ENCODE measurements at places on chromosomes 16 and 17. TPM values are rescaled to one million over a fixed set of nuclear protein-coding genes. Genes with fewer than 3 reads are reported as not detected.

GRCh38 chr17:3888343-3889171 is 4.3 kb downstream of the CAMKK1 start:
- DNase-seq, result no peak

DNA sequence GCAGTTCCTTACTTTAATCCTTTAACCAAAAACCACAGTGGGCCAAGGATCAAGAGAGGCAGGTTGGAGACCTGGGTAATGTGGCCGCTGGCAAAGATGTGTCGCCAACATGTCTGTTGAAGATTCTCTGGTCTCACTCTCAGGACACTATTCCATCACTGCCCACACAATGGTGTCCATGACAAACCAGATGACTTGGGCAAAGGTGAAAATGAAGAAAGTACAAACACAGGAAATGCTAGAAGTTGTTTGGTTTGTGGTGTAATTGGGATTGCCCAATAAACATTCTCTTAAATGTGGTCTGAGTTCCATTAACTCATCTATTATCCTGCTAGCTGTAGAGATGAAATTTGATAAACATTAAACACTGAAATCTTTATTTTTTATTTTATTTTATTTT is 43.3 kb downstream of the SALL1 start:
- DNase-seq, result no peak

- DNase-seq, result no peak
Measured at GRCh38 chr17:77861133-77861695, 97.3 kb upstream of the TNRC6C start.

DNA sequence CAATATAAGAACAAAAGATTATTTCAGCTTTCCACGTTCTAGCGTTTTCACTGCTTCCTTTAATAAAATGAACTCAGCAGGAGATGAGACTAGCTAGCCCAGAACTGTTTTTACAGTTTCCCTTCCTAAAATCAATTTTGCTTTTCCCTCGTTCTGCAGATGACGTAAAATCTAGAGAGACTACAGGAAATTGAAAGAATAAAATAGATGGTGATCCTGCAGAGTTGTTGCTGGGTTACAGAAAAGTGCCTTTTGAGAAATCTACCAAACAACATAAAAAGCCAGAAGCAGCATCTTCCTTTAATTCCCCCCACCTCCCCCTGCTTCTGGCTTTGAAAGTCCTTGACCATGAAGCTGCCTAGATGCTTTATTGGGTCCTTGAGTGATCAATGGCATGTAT is 96.8 kb upstream of the CLEC3A start:
- no peak for DNase-seq

- DNase-seq, result no peak
Measured at GRCh38 chr16:24972608-24973220, 42.5 kb downstream of the ARHGAP17 start.

DNA sequence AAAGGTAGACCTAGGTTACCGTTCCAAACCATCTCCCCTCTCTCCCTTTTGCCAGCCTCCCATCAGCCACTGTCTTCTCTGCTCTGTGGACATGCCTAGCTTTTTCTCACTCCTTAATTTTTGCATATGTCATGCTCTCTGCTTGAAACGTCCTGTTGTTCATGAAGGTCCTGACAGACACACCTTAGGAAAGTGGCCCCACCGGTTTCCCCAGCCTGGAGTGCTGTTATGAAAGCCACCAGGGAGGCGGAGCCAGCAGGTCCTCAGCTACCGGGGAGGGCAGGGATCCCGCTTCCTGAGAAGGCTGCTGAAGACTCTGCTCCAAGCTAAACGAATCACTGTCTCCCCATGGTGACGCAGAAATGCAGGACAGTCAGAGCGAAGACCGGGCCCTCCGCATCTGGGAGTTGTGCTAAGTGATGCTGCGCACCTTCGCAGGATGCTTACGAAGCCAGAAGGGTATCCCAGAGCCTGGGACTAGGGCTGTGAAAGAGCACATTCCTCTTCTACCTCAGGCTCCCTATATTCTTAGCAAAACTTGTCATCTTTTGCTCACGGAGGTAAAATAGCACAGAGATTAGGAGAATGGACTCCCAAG is 2.3 kb upstream of the SLC16A11 start:
- DNase-seq, result no peak

GRCh38 chr16:55001931-55002330 is 71.3 kb downstream of the IRX5 start:
- no peak for DNase-seq

DNA sequence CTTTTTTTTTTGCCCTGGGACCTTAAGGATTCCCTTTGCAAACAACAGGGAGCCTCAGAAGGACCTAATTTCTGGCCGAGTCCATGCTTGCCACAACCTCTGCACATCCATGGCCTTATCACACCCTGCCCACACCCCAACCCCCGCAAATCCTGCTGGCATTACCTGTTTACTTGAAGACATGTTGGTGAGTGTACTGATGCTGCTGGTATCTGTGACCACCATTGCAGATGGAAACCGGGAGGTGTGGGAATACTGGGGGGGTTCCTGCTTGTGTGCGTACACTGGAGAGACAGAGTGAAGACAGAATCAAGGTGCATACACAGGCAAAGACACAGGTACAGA is 46.0 kb downstream of the HNF1B start:
- no peak for DNase-seq

GRCh38 chr17:1147664-1148063 is 32.1 kb downstream of the ABR start:
- no peak for DNase-seq

GRCh38 chr17:7041607-7042500 is 2.0 kb downstream of the SLC16A11 start:
- DNase-seq, result peak; percentile 56

SLC43A2 gene
- 39.6 TPM for total RNA-seq

NR1D1 gene
- 1.6 TPM for total RNA-seq

Measured in hematopoietic multipotent progenitor cell (in vitro differentiated cells).